Muscle of leg (tissue), 16 donors: ENCODE measurements at places on chromosomes 13 and 19. TPM values are rescaled to one million over a fixed set of nuclear protein-coding genes. Genes with fewer than 3 reads are reported as not detected.

DNA sequence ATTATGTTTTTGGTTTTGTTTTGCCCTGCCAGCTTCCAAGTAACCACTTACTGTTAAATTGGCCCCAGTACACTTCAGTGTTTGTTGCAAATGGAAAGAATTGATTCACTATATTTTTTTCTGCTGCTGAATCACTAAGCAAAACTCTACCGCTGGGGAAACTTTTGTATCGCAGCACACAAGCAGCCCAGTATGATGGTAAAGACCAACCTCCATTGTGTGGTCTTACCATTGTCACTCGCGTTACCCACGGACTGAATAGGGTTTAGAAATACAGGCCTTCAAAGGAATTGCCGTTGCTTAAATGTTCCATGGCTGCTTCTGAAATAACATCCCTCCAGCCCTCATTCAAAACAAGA lies 7.9 kb downstream of the SPATA13 start:
- no peak for DNase-seq

- no peak for DNase-seq
These were observed 22.4 kb downstream of the ENOX1 start for GRCh38 chr13:43764349-43764748.

DNA sequence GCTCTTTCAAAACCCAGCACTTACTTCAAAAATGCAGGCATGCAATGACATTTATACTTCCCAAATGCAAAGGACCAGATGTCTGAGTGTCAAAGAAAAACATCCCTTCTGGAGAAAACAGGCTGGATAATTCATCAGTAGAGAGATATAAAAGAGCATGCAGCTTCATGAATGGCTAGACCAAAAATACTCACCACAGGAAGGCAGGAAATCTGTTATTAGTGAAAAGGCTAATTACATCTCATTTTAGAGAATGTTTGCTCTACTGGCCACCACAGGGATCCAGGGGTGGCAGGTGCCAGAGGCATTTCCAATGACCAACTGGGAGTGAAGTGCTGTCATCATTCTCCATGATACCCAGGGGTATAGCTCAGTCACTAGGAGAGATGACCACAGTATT lies 106.5 kb downstream of the LHFPL6 start:
- DNase-seq: no peak

- peak; percentile 74 for DNase-seq
These were observed 435.1 kb downstream of the FOXO1 start for GRCh38 chr13:40231311-40231710.

GRCh38 chr13:108419768-108420167 lies 150.2 kb downstream of the TNFSF13B start:
- DNase-seq: no peak

GRCh38 chr13:106445996-106446395 lies 89.5 kb downstream of the EFNB2 start:
- no peak for DNase-seq

DNA sequence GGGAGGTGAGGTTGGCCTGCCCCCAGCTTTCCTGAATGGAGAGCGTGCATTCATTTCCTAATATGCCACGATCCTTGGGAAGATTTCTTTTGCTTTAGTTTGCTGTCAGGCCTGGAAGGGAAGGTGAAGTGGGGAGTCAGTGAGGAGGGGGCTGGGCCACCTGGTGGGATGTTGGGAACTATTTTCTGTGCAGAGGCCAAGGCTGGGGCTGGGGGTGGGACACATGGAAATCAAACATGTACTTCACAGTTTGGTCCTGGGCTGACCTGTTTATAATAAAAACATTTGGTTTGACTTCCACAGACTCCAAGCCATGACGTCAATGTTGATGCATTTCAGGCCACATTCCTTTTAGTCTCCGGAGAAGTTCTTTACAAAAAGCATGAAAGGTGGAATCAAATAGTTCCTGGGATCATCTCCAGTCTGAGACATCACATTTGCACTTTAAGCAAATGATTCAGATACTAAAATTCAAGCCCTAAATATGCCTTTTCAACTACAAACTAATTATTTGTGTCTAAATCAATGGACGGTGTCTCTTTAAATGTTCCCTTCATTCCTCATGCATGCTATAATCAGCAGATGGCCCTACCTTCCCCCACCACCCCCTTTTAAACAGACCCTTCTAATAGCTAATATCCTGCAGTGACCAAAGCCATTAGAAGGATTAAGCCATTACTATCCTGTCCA lies 41.5 kb upstream of the MEDAG start:
- peak; percentile 95 for DNase-seq

The PLK5 gene
- total RNA-seq: 0.13 TPM

The VAV1 gene
- 2.4 TPM for total RNA-seq
